ENCODE measurements at places on chromosomes 6 and 20.

GRCh38 chr6:88665131-88665530, 298.3 kb downstream of the RNGTT start:
- no peak for DNase-seq

- no peak for DNase-seq
These were observed 1.1 kb downstream of the VAPB start for GRCh38 chr20:58389968-58390658.

DNA sequence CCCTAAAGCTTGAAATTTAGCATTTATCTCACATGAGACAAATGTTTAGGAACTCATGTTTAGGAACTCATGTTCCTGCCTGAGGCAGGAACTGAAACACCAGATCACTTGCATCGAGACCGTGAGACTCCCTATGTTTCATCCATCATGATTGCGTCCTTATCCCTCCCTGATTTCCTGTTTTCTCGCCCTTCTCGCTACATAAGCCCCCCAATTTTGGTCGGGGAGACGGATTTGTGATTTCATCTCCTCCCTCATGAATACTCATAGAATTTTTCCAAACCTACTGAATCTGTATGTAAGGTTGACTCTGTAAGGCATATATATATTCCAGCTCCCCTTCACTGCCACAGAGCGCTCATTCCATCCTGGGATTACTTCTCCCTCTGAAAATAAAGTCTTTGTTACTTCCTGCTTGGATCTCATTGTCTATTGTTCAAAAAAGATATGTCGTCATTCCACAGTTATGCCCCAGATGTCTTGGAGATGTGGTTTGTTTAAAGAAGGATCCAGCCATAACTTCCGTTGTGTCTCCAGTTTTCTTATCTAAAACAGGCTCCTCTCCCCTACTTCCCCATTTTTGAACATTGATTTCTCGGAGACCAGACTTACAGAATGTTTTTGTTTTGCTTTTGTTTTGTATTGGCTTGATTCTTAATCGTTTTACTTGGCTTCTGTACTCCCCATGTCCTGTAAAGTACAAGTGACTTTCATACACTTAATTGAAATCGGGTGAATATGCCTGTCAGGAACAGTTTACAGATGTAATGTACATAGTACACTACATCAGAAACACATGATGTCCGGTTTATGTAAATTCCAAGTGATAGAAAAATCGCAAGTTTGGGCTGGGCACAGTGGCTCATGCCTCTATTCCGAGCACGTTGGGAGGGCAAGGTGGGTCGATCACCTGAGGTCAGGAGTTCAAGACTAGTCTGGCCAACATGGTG, 118.7 kb downstream of the HFE start:
- DNase-seq, result no peak

- DNase-seq, result no peak
These were observed 12.9 kb downstream of the SNPH start for GRCh38 chr20:1278993-1279392.

- no peak for DNase-seq
These were observed 13.6 kb upstream of the WFDC8 start for GRCh38 chr20:45592574-45593189.

DNA sequence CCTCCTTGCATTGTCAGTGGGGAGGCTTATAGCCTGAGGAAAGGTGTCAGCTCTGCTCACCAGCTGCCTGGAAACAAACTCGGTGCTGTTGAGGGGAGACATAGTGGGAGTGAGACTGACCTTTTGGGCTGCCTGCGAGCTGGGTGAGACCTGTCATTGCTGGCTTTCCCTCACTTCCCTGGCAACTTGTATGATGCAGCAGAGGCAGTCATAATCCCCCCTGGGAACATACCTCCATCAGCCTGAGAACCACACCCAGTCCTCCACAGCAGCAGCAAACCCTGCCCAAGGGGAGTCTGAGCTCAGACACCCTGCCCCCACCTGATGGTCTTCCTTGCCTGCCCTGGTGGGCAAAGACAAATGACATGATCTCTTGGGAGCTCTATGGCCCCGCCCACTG, 521.2 kb upstream of the IMPG1 start:
- no peak for DNase-seq

GRCh38 chr6:130128326-130128725, 94.4 kb downstream of the SAMD3 start:
- no peak for DNase-seq

DNA sequence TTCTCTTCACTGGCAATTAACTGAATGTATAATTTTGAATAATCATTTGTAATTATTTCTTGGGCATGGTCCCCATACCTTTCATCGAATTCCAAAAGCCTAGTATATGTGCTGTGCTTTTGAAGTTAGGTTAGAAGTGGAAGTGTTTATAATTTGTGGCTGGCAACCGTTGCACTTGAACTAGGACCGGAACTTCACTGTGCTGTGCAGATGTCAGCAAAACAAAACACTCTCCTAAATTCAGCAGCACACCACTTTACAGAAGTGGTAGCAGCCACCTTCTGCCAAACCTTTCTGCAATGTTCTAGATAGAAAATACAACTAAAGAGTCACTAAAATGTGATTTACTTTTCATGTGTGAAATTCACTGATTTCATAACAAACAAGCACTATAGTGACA, 111.9 kb downstream of the FAM83B start:
- DNase-seq, result no peak

DNA sequence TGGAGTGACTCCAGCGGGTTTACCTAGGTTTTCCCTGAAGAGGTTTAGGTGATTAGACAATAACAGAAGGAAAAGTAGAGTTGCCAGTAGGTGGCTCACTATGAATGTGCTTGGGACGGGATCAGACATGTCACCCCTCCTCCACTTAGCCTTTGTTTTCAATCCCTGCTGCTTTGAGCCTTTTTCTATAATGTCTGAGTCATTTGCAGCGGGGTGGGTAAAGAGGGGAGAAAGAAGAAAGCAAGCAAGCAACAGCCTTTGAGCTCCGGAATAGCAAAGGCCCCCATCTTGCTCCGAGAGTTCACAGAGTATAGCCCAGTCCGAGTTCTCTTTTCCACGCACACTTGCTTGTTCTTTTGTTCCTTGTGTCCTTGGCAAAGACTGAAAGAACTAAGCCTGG, 129.1 kb downstream of the PACRG start:
- no peak for DNase-seq

DNA sequence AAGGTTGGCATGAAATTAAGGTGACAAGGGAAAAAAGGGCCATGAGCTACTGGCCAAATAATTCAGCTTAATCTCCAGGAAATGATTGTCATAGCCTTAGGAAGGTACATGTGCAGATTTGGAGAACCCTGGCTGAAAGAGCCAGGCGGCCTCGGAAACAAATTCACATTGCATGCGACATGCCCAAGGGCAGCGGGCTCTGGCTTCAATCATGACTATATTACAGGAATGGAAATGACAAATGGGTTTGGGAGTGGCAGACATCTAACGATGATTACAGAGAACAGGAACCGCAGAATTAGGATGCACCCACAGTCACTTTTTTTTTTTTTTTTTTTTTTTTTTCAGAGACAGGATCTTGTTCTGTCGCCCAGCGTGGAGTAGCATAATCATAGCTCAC, 112.4 kb upstream of the SALL4 start:
- no peak for DNase-seq

- DNase-seq, result peak; percentile 38
These were observed 246.8 kb downstream of the QKI start for GRCh38 chr6:163661272-163661671.

- no peak for DNase-seq
These were observed 134.9 kb downstream of the MMUT start for GRCh38 chr6:49328051-49328744.

GRCh38 chr6:6546318-6547109, 42.0 kb upstream of the LY86 start:
- DNase-seq, result no peak

DNA sequence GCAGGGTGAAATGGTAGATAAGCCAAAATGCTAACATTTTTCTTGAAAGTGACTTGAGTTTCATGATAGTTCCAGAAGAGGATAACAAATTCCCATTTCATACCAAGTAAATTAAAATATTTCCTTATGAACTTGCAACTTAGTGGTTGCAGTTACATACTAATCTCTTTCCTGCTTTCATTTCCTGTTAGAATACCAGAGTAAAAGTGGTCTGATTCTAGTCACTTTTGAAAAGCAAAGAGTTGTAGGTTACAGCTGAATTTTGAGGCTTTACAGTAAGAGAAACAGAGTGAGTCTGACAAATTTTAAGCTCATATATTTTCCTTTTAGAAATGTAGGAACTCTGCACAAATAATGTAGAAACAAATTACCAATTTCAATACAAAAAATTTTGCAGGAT, 117.4 kb downstream of the ZFAND3 start:
- DNase-seq, result no peak

- DNase-seq, result no peak
These were observed 16.2 kb downstream of the HLA-DPB1 start for GRCh38 chr6:33091957-33092356.

GRCh38 chr6:160221423-160221822, 37.2 kb downstream of the SLC22A2 start:
- DNase-seq, result peak; percentile 12

- no peak for DNase-seq
These were observed 78.9 kb downstream of the CRYBG1 start for GRCh38 chr6:106439459-106439858.

DNA sequence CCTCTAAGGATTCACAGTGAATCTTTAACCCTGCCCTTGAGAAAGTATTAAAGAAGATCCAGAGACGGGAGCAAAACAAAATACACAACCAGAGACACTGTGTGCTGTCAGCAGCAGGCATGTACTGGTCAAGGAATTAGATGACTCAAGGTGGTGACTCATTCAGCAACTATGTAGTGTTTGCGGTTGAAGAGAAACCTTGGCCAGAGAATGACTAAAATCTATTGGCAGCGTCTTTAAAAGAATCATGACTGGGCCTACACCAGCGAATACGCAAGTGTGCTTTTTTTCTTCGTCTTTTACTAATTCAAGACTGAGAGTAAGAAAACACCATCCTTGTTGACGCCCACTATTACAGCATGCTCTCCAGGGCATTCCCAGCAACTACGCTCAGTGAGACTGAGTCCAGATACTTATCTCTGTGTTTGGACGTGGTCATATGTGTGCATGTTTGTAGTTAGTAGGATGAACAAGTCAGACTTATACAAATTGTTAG, 72.4 kb upstream of the BACH2 start:
- peak; percentile 90 for DNase-seq

All from GM12878 (cell line).